Progenitor cell of endocrine pancreas (in vitro differentiated cells): ENCODE measurements at places on chromosomes 5 and 9.

GRCh38 chr5:5270958-5271785, 131.0 kb downstream of the ADAMTS16 start:
- no peaks in the 10 kb centered on the region for H3K27me3 ChIP-seq
- DNase-seq, result peak; percentile 43
- H3K27ac ChIP-seq, result peak overlapping the region; percentile 61
- H3K36me3 ChIP-seq, result peaks cover 29% of the 10 kb centered on the region

DNA sequence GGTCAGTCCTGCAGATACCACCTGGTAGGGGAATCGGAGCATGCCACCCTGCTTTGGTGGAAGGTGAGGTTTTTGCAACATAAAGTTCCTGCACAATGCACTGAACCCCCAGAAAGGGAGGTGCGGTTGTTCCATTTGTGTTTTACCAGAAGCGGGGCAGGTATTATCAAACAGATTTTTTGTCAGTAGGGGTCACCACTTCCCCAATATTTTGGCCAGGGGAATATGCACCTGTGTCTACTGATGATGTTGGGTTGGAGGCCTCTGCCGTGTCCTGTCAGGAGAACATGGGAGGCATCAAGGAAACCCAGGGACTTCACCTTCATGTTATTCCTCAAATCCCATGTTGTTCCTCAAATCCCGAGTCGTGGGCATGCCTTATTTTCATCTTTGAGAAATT, 438.7 kb downstream of the NTRK2 start:
- DNase-seq, result no peak
- H3K27me3 ChIP-seq, result no peaks in the 10 kb centered on the region
- peaks cover 3% of the 10 kb centered on the region for H3K4me1 ChIP-seq
- no peak overlapping the region for H3K4me3 ChIP-seq
- H3K36me3 ChIP-seq, result no peaks in the 10 kb centered on the region

DNA sequence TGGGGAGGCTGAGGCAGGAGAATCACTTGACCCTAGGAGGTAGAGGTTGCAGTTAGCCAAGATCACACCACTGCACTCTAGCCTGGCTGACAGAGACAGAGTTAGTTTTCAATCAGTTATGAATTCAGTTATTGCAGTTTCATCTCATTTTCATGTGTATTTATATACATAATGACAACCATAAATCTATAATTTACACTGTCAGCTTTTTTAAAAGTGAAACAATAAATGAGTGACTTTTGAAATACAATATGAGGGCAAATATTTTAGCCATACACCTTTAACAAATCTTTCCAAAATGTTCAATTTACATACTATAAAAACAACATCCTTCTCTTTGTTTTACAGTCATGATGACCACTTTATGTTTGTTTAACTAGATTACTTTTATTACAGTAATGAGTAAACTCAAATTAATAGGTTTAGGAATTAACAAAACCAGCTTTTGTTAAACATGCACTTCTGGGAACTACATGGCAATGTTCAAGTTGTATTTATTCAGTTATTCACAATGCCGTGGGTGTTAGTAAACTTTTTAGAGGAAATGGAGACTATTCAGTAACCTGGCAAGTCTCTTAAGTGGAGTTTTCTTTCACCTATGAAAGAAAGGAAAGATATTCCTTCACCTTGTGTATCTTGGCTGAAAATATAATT, 12.7 kb downstream of the TYRP1 start:
- H3K4me1 ChIP-seq, result no peaks in the 10 kb centered on the region
- H3K27ac ChIP-seq, result no peak overlapping the region
- no peaks in the 10 kb centered on the region for H3K36me3 ChIP-seq
- H3K4me3 ChIP-seq, result no peak overlapping the region
- no peak for DNase-seq
- no peaks in the 10 kb centered on the region for H3K27me3 ChIP-seq

DNA sequence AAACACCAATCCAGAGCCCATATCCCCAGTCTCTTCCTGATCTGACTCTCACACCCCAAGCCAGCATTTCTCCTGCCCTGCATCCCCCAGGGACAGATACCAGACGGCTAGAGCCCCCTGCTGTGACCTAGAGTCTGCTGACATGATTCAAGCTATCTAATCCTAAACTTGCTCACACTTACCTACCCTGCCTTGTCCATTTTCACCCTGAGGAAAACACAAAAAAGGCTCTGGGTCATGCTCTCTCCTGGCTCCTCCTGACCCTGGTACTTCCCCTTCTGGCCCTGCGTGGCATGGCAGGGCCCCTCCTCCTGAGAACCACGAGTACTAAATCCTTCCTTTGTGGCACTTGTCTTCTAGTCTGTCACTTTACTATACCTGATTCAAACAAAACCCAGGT, 2.8 kb upstream of the ARRDC1 start:
- no peak overlapping the region for H3K27ac ChIP-seq
- peaks cover 11% of the 10 kb centered on the region for H3K4me1 ChIP-seq
- no peaks in the 10 kb centered on the region for H3K36me3 ChIP-seq
- H3K4me3 ChIP-seq, result no peak overlapping the region

- DNase-seq, result no peak
- peaks cover 5% of the 10 kb centered on the region for H3K36me3 ChIP-seq
- no peaks in the 10 kb centered on the region for H3K27me3 ChIP-seq
- H3K4me3 ChIP-seq, result no peak overlapping the region
Measured at GRCh38 chr9:129995409-129996160, 47.4 kb downstream of the FNBP1 start.

GRCh38 chr5:168443950-168444700, 42.1 kb upstream of the RARS1 start:
- peak overlapping the region; percentile 39 for H3K27ac ChIP-seq
- no peak overlapping the region for H3K4me3 ChIP-seq
- no peaks in the 10 kb centered on the region for H3K27me3 ChIP-seq
- no peaks in the 10 kb centered on the region for H3K4me1 ChIP-seq

- peaks cover 18% of the 10 kb centered on the region for H3K4me1 ChIP-seq
- no peaks in the 10 kb centered on the region for H3K36me3 ChIP-seq
- DNase-seq, result no peak
- no peak overlapping the region for H3K27ac ChIP-seq
- H3K27me3 ChIP-seq, result no peaks in the 10 kb centered on the region
Measured at GRCh38 chr5:120684749-120685415, 220.8 kb downstream of the PRR16 start.

GRCh38 chr5:167633931-167634341, 657.5 kb upstream of the WWC1 start:
- peaks cover 18% of the 10 kb centered on the region for H3K4me1 ChIP-seq
- H3K36me3 ChIP-seq, result no peaks in the 10 kb centered on the region
- H3K4me3 ChIP-seq, result no peak overlapping the region
- no peaks in the 10 kb centered on the region for H3K27me3 ChIP-seq
- H3K27ac ChIP-seq, result no peak overlapping the region
- no peak for DNase-seq

DNA sequence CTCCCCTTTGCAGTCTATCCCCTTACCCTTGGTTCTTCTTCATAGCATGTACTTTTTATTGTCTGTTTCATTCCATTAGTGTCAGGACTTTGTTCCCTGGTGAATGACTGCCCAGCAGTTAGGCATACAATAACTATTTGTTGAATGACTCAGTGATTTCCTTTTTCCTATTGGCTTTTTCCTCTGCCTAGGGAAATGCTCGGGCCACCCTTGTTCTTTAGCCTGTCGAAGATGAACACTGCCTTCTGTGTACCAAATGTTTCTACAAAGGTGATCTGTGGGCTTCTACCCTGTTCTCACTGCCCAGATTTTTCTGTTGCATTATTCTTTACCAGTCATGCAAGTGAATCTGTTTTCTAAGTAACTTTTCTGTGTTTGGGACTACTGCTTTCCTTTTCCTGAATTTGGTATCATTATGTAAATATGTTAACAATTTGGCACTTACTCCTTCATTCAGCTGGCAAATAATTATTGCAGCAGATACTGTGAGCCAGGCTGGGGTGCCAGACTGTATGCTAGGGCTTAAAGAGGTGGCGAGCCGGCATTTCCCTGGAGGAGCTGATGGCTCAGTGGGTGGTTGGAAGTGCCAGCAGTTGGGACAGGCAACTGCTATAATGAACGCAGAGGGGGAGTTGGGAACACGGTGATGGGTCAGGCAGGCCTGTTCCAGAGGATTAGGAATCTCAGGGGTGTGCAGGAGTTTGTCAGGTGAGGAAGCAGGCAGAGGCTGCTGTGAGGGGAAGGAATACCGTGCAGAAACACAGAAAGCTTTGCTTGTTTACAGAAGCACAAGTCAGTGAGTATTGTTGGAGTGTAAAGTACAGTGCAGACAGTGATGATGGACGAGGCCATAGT, 30.6 kb downstream of the KDM4C start:
- peaks cover 24% of the 10 kb centered on the region for H3K4me1 ChIP-seq
- H3K27me3 ChIP-seq, result no peaks in the 10 kb centered on the region
- peaks cover 6% of the 10 kb centered on the region for H3K36me3 ChIP-seq
- H3K4me3 ChIP-seq, result no peak overlapping the region

- H3K27ac ChIP-seq, result no peak overlapping the region
- peaks cover 30% of the 10 kb centered on the region for H3K27me3 ChIP-seq
- no peak for DNase-seq
- H3K4me3 ChIP-seq, result no peak overlapping the region
- H3K36me3 ChIP-seq, result no peaks in the 10 kb centered on the region
Measured at GRCh38 chr5:179323026-179323870, 22.0 kb downstream of the ADAMTS2 start.

DNA sequence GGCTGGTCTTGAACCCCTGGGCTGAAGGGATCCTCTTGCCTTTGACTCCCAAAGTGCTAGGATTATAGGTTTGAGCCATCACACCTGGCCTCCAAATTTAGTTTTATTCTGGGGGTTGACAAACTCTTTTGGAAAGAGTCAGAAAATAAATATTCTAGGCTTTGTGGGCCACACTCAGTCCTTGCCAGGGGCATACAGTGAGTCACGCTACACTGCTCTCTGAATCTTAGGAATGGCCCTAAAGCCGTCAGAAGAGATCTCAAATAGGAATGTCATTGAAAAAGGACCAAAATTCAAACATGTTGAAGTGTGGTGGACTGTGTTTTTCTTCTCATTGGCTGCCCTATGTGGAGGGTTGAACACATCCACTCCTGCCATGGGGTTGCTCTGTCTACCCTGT, 127.7 kb upstream of the BASP1 start:
- no peak overlapping the region for H3K27ac ChIP-seq
- peaks cover 3% of the 10 kb centered on the region for H3K27me3 ChIP-seq
- H3K4me3 ChIP-seq, result no peak overlapping the region
- H3K36me3 ChIP-seq, result no peaks in the 10 kb centered on the region
- no peaks in the 10 kb centered on the region for H3K4me1 ChIP-seq
- no peak for DNase-seq

DNA sequence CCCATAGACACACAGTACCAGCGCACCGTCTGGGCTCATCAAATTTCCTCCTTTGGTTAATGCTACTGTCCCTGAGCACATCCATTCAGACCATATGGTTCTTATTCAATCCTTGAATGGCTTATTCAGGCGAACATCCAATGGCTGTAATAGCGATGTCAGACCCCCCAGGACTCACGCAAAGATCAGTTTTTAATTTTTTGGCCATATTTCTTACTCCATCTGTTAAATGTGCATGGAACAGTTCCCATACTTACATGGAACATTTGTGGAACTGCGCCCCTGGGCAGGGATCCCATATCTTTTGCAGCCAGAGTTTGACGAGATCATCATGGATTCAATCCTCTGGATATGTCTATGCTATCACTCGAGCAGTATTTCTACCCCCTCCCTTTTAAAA, 213.2 kb downstream of the ADAMTS6 start:
- H3K27me3 ChIP-seq, result no peaks in the 10 kb centered on the region
- no peaks in the 10 kb centered on the region for H3K36me3 ChIP-seq
- H3K27ac ChIP-seq, result no peak overlapping the region
- H3K4me1 ChIP-seq, result peaks cover 2% of the 10 kb centered on the region
- no peak for DNase-seq

DNA sequence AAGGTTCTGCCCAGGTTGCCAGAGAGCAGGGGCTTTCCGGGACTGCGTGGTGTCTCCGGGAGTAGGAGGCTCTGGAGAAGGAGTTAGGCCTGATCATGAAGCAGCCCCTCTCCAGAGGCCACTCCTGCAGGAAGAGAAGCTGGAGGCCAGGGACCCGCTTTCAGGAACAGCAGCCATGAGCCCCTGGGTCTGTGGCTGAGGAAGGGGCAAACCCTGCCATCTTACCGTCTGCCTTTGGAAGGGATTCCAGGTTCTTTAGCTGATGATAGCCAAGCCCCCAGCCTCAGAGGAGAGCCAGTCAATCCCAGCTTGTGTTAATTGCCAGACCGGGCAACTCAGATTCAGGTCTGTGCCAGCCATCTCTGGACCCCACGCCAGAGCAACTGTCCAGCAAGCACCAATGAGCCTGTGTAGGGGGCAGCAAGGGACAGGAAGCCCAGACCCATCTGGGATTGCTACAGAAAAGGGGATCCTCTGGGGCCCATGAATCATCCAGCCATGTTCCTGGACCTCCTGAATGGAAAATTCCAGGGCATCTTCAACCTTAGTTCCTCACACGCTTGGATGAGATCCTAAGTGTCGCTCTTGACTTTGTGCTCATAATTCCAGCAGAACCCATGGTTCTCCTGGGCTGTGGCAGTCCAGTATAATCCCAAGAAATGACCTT, 42.7 kb upstream of the MVB12B start:
- no peak overlapping the region for H3K4me3 ChIP-seq
- H3K4me1 ChIP-seq, result no peaks in the 10 kb centered on the region
- no peak for DNase-seq
- H3K36me3 ChIP-seq, result peaks cover 2% of the 10 kb centered on the region
- no peak overlapping the region for H3K27ac ChIP-seq
- no peaks in the 10 kb centered on the region for H3K27me3 ChIP-seq

DNA sequence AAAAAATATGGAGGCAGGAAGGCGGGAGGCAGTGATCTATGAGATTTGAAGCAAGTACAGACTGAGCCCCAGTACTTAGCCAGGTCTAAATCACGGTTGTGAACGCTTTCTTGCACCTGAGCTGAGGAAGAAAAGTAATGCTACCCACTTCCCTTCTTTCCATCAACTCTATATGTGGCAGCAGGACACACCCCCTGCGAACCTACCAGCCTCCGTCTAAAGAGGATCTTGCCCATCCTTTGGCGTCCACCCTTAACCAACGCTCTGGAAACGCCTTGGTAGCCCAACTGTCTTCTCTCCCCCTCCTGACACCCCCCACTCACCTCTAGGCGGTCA, 545 bp downstream of the HMGCS1 start:
- peak overlapping the region; percentile 98 for H3K27ac ChIP-seq

DNA sequence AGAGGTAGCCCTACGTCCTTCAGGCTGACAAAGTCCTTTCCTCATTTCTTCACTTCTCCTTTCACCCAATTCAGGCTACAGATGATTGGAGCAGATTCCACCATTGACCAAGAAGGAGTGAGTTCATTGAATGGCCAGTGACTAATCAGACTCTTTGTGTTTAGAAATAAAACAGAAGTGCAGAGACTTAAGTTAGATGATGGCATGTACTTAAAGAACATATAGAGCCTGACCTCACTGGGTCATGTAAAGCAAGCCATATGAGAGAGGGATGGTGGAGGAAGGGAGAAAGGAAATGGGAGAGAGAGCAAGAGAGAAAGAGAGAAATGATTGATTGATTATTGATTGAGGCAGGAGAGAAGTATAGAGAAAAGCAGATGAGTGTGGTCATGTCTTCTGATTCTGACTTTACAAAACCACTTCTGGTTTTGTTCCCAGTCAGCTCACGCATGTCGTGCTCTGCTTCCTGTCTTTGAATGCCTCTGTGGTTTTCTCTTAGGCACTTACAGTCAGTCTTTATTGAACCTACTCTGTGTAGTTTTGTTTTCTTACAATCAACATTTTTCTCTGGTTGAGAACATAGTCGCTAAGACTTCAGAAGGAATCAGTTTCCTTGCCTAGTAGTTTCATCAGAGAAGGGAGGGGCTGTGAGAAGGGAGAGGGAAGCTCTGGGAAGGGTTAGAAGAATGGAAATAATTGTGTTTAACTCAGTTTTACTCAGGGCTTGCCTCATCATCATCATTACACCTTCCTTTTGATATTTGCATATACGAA, 149.2 kb upstream of the KLF9 start:
- no peak overlapping the region for H3K27ac ChIP-seq
- H3K27me3 ChIP-seq, result peaks cover 5% of the 10 kb centered on the region
- no peaks in the 10 kb centered on the region for H3K36me3 ChIP-seq
- no peak overlapping the region for H3K4me3 ChIP-seq
